ENCODE measurements at places on chromosomes 7 and 10.

- DNase-seq: no peak
Observed at GRCh38 chr10:76769161-76769560, 868.4 kb downstream of the KCNMA1 start.

GRCh38 chr7:84149573-84149972 is 45.0 kb downstream of the SEMA3A start:
- DNase-seq: no peak

DNA sequence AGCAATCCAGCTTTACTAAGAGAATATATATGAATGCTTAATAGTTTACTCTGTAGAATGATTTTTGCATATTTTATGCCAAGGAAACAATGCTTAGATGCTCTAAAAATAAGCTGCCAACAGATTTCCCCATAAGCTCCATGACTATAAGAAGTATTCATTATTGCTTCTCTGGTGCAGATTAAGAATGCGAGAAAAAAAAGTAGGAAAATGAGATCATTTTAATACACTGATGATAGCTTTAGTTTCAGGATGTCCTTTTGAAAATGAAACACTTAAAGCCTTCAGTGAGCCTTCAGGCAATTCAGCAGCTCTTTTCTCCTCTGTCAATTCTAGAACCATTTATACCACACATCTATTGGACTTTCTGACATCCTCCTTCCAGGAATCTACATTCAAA is 735.0 kb upstream of the POT1 start:
- DNase-seq: no peak

DNA sequence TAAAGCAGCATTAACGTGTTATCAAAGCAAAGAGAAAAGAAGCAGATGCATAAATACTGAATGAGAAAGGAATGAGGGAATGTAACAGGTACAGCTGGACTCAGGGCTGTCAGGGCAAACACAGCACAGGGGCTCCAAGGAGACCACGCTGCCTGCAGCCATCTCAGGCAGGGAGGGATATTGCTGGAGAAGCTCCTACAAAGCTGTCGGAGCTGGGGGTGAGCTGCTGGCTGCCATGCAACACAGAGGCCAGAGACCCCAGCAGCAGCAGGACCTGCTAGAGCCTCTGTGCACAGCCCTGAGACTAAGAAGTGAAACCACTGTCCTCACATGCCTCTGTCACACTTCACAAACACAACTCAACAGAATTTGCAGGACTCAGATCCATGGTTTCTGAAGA is 235.8 kb downstream of the DIP2C start:
- no peak for DNase-seq

- DNase-seq: peak; percentile 84
Observed at GRCh38 chr7:113118074-113118959, at the start of gene SMIM30. Gene SMIM30 (minus strand): TSS chr7:113118554. CDS start chr7:113117578, 976 bp downstream.

DNA sequence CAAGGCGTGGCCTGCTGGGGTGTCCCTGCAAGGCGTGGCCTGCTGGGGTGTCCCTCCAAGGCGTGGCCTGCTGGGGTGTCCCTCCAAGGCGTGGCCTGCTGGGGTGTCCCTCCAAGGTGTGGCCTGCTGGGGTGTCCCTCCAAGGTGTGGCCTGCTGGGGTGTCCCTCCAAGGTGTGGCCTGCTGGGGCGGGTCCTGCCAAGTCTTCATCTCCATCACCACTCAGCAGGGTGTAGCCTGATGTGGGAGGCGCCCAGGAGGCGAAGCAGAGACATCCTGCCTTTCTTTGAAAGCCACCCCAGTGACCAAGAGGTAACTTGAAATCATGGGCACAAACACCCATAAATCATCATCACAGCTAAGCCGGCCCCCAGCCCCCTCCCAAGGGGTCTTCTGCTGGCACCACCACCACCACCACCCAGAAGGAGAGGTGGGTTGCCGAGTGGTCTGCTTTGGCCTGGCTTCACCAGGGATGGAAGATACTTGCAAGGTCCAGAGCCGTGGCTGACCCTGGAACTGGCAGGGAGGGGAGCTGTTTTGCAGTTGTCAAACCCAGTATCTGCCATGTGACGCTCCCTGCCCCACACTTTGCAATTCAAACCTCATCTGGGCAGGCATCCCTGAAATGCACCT is 190.6 kb downstream of the EBF3 start:
- no peak for DNase-seq

DNA sequence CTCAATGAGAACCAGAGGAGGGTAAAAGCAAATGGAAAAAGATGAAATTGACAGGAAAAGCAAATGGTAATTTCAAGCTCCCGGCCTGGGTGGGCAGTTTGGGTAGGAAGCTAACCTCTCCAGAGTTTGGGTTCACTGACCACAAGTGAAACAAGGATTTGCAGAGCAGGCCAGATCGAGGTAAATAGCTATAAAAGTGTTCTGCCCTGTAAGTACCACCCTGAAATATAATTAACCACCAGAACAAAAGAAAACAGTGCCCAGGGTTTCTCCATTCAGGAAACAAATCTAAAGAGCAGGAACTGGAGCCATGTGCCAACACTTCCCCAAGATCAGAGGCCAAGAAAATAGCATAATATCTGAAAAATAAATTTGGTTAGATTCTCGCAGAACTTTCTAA is 276.7 kb upstream of the MEOX2 start:
- DNase-seq: no peak

- no peak for DNase-seq
Observed at GRCh38 chr10:37478381-37478780, 353.0 kb downstream of the ANKRD30A start.

DNA sequence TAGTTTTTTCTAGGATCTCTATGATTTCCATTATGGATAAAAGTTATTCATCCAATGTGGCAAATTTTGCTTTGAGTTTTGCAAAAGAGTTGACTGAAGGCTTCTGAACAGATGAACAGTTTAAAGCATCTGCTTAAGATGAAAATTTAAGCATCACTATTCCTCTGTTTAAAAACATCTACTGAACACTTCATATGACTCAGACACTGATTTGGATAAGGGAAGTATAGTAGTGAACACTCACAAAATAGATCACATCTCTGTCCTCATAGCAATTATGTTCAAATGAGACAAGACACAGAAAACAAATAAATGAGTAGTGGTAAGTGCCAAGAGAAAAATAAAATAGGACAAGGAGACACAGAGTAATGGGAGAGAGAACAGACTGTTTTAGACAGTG is 157.3 kb downstream of the MBL2 start:
- no peak for DNase-seq

- no peak for DNase-seq
Observed at GRCh38 chr10:59098831-59099452, 77.5 kb upstream of the PHYHIPL start.
